ENCODE measurements at places on chromosomes 3 and 15.

GRCh38 chr3:14397046-14397445, 5.4 kb upstream of the SLC6A6 start:
- no peak for DNase-seq

DNA sequence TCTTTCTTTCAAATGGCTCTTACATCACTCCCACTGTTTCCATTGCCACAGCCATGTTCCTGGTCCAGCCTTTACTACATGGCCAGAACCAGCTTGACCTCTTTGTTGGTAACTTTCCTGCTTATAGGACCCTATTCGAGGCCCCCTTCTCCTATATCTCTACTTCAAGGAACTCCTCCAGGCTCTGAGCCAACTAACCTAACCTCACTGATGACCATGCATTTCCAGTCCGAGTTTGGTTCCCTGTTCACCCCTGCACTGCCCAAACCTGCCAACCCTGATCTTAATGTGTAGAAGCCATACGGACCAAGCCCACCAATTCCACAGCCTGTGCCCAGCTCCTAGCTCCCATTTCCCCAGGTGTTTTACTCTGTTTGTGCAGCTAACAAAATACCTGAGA, 38.4 kb upstream of the TIPARP start:
- DNase-seq, result no peak

- DNase-seq, result no peak
These were observed 418.1 kb downstream of the OCA2 start for GRCh38 chr15:27681038-27681437.

DNA sequence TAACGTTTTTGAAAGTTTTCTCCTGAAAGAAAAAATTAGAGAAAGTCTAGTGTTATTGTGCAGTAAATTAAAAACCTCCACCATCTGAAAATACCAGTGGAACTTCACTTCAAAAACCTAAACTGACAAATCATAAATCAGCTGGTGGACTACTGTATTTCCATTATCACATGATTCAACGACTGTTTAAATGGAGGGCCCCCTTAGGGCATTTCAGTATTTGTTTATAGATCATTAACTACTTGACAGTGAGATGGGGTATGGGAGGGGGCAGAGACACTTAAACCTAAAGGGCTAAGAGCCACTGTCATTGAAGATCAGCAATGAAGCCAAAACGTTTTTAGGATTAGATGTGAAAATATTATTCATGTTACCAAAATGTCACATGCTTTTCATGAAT, 8.8 kb upstream of the C15orf61 start:
- no peak for DNase-seq

- DNase-seq, result no peak
These were observed 14.4 kb upstream of the CSPG4 start for GRCh38 chr15:75727031-75727531.

GRCh38 chr3:67831262-67831661, 176.8 kb upstream of the SUCLG2 start:
- no peak for DNase-seq

DNA sequence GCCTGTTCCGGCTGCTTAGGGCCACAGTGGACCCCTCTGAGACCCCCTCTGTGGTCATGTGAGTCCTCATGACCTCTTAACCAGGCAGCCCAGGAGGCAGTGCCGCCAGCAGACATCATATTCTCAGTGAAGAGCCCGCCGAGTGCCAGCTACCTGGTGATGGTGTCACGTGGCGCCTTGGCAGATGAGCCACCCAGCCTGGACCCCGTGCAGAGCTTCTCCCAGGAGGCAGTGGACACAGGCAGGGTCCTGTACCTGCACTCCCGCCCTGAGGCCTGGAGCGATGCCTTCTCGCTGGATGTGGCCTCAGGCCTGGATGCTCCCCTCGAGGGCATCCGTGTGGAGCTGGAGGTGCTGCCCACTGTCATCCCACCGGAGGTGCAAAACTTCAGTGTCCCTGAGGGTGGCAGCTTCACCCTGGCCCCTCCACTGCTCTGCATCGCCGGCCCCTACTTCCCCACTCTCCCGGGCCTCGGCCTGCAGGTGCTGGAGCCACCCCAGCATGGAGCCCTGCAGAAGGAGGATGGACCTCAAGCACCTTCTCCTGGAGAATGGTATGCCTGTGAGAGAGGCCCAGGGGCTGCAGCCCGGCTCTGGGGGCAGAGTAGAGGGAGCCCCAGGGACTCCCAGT, 176.1 kb downstream of the TBC1D2B start:
- DNase-seq, result no peak

- DNase-seq, result no peak
These were observed 16.1 kb upstream of the STRIT1 start for GRCh38 chr3:155309581-155309980.

DNA sequence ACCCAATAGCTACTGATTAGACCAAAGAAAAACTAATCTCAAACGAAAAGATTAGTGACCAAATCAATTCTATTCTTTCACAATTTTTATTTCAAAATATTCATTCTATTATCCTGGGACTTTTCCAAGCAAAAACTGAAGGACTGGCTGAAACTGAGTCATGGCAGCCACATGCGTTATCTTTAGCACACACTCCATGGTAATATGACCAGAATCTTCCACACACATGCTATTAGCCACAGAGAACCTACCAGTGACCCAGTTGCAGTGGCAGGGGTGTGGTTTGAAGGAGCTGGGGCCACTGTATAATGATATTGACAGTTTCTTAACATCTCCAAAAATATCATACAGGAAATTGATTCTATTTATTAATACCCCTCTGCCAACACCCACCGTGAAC, 154.8 kb upstream of the ABI3BP start:
- no peak for DNase-seq

- DNase-seq, result no peak
These were observed 358.0 kb upstream of the TGFBR2 start for GRCh38 chr3:30248423-30248822.

GRCh38 chr15:47258521-47258920, 458.8 kb upstream of the SEMA6D start:
- DNase-seq, result no peak

- no peak for DNase-seq
These were observed 40.8 kb upstream of the KLF13 start for GRCh38 chr15:31285772-31286261.

- DNase-seq, result no peak
These were observed 342.9 kb downstream of the CNTN3 start for GRCh38 chr3:74271541-74271940.

- no peak for DNase-seq
These were observed 15.6 kb downstream of the CADM2 start for GRCh38 chr3:84974347-84974746.

- no peak for DNase-seq
These were observed 68.9 kb upstream of the MNS1 start for GRCh38 chr15:56533731-56534403.

DNA sequence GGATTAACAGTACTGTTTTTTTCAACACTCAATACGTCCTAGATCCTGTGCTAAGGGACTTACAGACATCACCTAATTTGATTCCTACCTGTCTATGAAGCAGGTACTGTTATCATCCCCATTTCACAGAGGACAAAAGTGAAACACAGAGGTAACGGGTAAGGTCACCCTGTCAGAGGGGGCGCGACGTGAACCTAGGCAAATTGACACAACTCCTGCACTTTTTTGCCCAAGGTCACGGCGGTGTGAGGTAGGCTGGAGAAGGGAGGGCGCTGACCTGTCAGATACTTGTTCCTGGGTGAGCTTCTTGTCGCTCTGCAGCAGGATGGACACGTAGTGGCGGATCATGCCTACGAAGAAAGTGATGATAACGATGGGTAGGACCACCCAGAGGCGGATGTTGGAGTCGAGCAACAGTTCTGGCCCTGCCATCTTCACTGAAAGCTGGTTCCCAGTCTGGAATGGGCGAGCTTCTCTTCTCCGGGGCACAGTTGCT, 363 bp downstream of the EMC3 start:
- no peak for DNase-seq

DNA sequence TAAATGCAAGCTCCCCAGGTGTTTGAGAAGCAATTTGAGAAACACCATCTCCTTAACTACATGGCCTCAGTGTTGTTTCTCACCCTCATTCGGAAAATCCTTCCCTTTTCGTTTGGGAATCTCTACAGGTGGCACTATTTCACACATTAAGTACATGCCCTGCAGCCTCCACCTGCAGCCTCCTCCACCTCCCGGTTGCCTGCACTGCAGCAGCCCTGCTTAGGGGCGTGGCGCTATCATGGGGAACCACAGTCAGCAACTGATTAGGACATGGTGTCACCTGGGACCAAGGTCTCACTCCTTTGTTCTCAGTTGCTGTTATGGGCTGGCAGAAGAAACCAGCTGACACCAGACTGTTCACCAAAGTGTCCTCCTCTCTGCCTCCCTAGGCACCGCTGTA, 11.7 kb upstream of the ZNF774 start:
- DNase-seq, result no peak

GRCh38 chr3:49028298-49028672, 913 bp downstream of the IMPDH2 start:
- DNase-seq, result no peak

DNA sequence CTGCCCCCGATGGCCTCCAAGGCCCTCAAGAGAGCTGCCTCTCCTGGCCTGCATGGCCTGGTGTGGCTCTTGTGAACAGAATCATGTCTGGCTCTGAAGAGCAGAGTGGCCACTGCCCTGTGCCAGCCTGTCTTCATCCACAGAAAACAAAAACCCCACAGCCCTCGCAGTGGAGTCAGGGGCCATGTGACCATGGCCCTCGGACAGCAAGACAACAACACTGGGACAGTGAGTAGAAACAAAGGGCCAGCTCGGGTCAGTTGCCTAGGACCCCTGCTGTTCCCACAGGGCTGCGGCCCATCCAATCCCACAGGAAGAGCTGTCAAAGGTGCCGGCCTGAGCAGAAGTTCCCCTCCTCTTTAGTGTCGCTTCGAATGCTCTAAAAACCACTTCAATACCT, 72.5 kb downstream of the UMPS start:
- DNase-seq, result no peak

DNA sequence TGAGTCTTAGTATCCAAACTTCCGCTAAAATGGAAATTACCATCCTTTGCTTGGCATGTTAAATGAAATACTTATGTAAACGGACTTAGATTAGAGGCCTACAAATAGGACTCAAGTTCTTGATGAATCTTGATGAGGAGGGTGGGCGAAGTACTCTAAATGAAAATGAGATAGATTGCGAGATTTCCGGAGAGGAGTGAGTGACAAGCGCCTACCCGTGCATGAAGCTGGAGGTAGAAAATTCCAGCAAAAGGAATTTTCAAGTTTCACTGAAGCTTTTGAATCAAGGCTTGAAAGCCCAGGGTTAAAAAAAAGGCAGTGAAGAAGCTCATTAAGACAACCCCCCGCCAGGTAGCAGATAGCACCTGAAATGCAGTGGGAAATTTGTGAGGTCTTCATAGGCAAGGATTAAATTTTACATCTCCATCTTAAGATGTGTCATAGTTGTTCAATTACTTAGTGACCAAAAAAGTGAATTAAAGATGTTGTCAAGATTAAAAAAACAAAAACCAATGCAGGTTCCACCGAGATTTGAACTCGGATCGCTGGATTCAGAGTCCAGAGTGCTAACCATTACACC, 655 bp upstream of the RAB11A start:
- no peak for DNase-seq

DNA sequence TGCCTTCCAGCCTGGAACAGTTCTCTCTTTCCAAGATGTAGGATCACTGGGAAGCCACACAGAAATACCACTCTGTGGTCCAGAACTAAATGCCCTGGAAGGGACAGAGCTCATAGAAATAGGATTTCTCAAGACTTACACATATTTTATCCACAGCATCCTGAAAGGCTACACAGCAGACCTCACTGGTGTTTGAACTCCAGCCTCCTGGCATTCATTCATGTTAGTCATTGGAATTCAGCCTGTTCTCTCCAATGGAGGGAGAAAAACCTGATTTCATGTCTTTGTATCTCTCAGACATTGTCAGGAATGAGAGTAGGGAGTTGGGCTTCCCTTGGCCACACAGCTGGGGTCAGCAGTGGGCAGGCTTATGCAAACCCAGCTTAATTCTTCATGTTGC, 121.1 kb upstream of the PPP2R3A start:
- no peak for DNase-seq

DNA sequence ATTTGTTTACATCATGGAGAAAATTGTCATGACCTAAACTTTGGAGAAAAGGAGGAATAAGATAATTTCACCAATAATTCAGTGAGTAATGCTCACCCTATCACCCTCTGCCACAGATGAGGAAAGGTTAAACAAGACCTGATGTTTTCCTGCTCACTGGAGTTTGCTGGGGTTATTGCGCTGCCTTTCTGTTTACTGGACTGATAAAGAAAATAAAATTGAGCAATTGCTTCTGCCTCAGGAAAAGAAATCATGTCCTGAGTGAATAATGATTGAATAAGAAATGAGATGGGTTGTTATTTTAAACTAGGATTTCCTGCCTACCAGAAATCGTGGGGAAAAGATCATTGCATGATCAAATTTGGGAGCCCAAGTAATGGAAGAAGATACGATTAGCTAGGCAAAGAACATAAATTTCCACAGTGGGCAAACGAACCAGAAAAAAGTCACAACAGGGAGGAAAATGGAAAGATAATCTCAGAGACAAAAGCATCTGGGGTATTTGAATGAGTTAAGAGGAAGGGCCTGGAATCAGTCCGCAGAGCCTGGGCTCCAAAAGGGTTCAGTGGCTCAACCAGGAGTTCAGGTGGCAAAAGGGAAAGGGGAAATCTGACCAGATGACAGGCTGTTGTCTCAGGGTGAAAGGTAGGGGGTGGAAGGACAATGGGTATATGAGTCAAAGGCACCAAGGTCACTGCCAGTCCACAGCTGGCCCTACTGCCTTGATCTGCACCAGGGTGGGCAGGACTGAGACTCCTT, 146.8 kb downstream of the FAM43A start:
- DNase-seq, result no peak

Measured in CD4-positive, alpha-beta memory T cell (primary cell).